ENCODE measurements at places on chromosomes 11 and 22.
A peak's percentile ranks its signal among the peaks of the same experiment; 100 is the strongest.

- DNase-seq: no peak
Observed at GRCh38 chr11:10692531-10693115, 932 bp downstream of the IRAG1 start.

- DNase-seq: no peak
Observed at GRCh38 chr11:24264868-24265267, 232.0 kb upstream of the LUZP2 start.

GRCh38 chr11:10864688-10865087 is 6.8 kb upstream of the ZBED5 start:
- DNase-seq: no peak

- no peak for DNase-seq
Observed at GRCh38 chr11:64769283-64769682, 9.1 kb downstream of the SF1 start.

DNA sequence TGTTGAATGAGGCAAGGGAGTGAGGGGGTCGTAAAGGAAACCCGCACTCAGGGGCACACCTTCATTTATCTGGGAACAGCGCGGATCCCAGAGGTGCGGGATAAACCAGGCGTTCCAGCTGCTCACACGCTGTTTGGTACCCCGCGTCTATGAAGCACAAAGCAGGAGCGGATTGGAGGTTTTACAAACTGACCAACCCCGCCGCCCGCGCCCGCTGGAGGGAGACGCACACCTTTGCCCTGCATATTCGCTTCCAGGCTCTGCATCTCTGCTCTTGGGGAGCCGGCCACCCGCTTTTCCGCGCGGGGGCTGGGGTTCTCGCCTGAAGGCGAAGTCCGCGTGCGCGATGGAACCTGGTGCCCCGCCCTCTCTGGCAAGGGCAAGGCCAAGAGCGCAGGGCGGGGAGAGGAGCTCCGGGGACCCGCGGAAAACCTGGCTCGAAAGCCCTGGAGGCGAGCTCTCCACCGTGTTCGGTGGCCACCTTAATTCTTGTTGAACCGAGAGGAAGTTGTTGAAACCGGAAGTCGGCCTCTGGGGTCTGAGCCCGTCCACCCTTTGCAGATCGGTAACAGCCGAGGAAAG is 6.8 kb upstream of the ALX4 start:
- no peak for DNase-seq

GRCh38 chr11:61901397-61901796 is 10.1 kb upstream of the FADS3 start:
- DNase-seq: no peak

- no peak for DNase-seq
Observed at GRCh38 chr11:67270256-67271204, 4.3 kb downstream of the GRK2 start.

DNA sequence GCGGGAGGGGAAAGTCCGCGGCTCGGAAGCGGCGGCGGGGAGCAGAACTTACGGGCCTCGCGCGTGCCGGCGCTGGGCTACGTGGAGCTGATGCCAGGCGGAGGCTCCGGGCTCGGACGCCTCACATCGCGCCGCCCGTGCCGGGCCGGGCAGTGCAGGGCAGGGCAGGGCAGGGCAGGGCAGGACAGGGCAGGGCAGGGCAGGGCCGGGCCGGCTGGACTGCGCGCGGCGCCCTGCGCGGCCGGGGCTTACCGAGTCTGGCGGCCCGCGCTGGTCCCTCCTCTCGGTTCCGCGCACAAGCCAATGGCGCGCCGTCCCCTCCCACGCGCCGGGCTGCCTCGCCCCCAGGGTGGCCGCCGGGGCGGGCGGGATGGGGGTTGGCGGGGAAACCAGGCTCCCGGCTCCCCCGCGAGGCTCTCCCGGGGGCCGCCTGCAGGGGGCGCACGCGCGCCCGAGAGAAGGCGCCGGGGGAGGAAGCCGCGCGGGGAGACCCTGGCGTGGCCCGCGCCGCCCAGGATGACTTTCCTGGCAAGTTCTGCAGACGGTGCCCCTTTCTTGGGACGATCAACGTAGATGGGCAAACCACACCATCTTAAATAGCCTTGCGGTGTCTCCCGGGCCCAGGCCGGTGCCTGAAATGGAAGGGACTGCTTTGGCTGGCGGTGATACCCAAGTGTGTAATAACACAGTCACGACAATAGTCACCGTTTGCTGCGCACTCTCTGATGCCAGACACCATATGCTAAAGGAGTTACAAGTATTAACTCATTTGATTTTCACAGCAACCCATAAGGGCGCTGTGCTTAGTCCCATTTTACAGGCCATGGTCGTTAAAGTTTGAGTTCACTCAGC is at the start of gene TP53I11:
TP53I11 (minus strand) TSS at position 259 of the 852 bp plus-strand sequence. CDS start 12,548 bp downstream, outside the sequence.
- no peak for DNase-seq

GRCh38 chr11:102192349-102193066 is 82.3 kb downstream of the YAP1 start:
- no peak for DNase-seq

DNA sequence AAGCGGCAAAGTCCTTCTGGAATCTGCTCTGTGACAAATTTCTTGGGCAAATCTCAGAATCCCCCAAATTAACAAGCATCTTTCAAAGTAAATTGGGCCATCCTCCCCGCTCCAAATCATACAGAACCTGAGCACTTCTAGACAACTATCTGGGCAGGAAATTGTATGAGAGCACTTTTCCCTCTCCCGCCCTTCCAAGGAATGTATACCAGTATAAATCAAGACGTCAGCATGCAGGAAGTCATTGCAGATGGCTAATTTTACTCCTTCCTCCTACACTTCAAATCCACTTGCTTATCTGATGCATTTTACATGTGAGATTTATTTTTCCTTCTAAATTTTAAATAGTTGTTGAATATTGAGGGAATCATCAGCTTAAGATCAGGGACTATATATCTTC is 52.1 kb downstream of the NTM start:
- no peak for DNase-seq

DNA sequence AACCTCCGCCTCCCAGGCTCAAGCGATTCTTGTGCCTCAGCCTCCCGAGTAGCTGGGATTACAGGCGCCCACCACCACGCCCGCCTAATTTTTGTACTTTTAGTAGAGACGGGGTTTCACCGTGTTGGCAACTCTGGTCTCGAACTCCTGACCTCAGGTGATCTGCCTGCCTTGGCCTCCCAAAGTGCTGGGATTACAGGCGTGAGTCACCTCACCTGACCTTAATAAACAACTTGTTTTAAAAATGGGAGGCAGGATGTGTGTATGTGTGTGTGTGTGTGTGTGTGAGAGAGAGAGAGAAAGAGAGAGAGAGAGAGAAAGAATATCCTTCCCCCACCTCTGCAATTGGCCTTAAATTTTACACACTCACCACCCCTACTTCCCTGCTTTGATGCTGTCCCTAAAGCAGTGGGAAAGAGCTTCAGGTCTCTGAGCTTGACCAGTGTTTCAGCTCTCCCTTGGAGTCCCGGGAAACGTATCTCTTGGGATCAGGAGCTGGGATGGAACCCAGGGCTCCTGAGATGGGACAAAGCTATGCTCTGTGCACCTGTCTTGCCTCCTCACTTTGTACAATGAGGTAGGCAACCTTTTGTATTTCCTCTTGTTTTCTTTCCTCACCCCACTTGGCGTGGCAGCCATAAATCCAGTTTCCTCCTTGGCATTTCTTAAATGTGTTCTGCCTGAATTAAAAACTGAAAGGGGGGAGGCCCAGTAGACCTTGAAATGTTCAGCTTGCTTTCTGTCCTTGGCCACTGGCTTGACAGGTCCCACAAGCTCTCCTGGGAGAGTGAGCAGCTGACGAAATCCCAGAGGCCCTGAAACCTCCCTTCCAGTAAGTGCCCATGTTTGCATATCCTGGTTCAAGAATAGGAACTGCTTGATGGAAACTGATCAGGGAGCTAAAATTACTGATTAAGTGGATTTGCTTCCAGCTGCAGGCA is 17.8 kb upstream of the XBP1 start:
- no peak for DNase-seq

GRCh38 chr11:62127426-62127825 is 3.6 kb downstream of the INCENP start:
- no peak for DNase-seq

DNA sequence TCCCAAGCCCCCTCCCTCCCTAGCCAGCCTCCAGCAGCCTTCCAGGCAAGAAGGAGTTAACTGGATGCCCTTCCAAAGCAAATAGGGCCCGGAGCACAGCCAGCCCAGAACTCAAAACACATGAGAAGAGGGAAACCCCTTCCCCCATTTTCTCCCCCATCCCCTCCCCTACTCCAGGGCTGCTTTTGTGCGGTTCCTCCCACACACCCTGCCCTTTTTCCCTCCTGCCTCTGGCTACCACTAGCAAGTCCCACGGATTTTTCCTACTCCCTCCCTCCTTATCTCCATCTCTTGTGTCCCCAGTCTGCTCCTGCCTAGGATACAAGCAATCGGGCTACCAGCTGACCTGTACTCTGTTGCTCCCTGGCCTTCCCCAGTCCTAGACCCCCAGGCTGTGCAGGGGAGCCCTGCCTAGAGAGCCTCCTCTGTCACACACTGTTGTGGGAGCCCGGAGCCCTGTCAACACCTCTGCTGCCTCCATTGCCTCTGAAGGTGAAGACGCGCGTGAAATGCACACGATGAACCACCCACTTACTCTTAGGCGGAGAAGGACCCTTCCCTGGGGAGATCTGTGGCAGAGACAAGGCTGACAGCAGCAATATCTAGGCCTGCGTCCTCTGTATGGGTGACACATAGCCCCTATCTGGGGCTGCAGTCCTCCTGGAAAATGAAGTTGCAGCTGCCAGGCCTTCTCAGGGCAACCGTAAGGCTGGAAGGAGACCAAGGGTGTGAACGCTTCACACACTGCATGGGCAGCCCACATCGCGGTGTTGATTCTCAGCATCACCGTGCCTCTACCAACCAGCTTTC is 282.8 kb downstream of the MN1 start:
- DNase-seq: no peak

DNA sequence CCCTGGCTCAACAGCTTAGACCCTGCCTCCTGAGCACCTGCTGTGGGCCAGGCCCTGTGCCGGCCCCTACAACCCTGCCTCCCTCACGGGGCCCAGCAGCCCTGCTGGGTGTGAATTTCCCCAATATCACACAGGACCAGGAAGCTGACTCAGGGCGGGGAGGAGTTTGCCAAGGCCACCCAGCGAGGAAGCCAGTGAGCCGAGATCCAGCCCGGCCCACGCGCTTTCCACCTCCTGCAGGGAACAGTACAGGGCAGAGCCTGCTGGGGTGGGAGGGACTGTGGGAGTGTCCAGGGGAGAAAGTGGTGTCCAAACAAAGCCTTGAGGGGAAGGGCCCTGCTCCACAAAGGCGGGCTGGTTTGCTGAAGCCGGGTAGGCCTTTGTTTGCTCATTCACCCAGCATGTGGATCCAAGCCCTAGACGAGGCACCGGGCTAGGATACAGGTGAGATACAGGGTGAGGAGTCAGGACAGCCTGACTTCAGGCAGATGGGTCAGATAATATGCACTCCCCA is 26.8 kb downstream of the RPL3 start:
- DNase-seq: peak; percentile 89

DNA sequence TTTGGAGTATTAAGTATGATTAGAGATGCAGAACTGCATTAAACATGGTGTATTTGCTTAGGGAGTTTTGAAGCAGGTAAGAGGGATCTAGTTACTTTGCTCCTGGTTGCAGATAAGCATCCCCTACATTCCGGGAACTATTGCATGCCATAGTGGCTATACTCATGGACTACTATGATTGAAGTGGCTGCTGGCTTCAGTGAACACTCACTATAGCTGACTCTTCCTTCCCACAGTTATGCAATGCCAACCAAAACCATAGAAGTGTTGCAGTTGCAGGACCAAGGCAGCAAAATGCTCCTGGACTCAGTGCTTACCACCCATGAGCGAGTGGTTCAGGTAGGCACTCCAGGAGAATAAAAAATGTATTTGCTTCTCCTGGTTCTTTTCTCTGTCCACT is 17.0 kb downstream of the COA4 start:
- DNase-seq: no peak

DNA sequence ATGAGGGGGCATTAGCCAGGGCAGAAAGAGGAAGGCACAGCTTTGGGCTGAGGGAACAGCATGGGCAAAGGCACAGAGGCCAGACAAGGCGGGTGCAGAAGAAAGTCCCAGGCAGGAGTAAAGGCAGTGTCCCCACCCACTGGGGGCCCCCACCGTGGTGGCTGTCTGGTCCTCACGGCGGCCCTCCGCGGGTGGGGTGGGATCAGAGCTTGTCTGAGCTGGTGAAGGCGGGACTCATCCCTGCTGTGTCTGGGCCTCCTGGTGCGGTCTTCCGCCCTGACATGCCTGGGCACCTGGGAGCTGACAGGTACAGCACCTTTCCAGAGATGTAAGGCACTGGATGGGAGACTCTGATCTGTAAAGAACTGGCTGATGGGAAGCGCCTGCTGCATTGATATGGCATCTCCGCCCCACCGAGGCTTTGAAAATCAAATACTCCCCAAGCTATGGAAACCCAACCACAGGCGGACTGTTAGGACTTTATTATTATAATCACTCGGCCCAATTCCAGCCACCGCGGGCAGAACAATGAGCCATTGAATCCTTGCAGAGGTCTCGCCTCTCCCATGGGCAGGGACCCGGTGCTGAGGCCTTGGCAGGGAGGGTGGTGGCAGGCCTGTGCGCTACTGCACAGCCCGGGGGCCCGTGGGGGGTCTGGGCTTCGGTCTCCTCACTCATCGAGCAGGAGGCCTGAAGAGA is 14.2 kb upstream of the GNB1L start:
- no peak for DNase-seq

DNA sequence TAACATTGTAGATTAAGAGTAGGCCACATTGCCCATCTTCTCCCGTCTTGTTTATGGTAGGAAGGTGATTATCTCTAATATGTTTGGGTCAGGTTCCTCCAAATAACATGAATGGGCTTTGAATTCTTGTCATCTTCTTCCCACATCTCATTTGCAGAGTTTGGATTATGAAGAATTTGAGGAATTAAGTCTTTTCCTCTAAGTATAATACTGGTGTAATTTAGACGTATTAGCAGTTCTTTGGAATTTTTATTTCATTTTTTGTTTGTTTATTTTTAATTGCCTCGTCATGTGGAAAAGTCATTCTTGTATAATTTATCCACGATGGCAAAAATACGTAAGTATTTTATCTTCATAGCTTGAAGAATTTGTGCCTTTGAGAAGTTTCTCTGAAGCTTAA is 73.4 kb downstream of the ARHGEF12 start:
- no peak for DNase-seq

All from brain pericyte (primary cell).